ENCODE measurements at places on chromosomes 7 and 10.

DNA sequence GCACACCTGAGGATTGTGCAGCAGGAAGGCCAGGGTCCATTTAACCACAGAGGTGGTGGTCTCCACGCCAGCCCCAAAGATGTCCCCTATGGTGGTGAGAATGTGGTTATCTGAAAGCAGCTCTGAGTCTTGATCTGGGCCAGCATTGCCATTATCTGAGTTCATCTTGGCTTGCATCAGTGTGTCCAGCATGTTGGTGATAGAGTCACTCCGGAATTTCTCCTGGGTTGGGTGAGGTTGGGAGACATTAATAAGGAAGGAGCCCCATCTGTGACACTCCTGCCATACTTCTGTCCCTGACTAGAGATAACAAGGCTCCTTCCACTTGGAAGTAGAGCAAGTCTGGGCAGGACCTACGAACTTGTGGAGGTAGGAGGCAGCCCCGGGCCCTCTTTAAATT is 4.2 kb downstream of the CYP17A1 start:
- DNase-seq = no peak

DNA sequence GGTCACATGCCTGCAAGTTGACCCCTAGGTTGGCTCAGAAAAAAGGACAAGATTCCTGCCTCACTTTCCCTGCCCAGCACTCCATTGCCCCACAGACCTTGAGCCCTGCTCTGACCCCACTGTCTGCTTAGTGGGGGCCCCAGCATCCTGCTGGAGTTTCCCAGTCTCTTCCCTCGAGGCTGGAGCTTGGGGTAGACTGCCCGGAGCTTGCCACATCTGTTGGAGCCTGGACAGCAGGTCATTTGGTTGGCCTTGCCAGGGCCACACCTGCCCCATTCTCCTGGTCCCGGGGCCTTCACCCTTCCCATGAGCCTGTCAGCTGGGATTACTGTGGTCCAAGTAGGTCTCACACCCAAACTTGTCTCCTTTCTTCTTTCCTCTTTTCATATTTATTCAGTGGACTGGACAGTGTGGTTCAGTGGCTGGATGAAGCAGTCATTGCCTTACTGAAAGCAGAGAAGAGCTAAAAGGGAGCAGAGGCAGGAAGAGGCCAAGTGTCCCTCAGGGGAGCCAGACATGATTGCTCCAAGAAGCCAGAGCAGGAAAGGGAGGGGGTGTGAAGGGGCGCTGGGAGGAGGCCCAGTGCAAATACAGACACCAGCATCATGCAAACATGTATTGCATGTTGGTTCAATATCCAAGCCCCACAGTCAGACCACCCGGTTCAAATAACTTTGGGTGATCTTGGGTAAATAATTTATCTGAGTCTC is 56.2 kb upstream of the CACUL1 start:
- no peak for DNase-seq

- DNase-seq = no peak
Measured at GRCh38 chr7:130925136-130925794, 191.3 kb upstream of the KLF14 start.

- no peak for DNase-seq
Measured at GRCh38 chr10:76150139-76150875, 718.9 kb downstream of the LRMDA start.

GRCh38 chr10:113499806-113500205 is 53.0 kb upstream of the HABP2 start:
- no peak for DNase-seq

- DNase-seq = no peak
Measured at GRCh38 chr10:33227489-33227888, 107.0 kb downstream of the NRP1 start.

DNA sequence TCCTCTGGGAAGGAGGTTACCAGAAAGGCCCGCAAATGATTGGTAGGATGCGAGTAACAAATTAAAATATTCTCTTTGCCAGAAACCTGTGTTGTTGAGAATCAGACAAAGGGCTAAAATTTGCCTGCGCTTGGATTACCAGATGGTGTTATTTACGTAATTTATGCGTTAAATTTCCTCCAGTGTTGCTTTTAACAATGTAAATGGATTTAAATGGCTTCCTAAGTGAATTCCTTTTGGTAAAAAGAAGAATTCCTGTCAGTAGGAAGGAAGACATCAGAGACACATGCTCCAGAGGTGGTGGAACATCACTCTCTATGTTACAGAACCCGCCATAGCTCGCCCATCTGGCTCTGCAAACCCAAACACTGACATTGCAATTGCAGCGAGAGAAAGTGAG is 520.6 kb downstream of the GALNT17 start:
- no peak for DNase-seq

DNA sequence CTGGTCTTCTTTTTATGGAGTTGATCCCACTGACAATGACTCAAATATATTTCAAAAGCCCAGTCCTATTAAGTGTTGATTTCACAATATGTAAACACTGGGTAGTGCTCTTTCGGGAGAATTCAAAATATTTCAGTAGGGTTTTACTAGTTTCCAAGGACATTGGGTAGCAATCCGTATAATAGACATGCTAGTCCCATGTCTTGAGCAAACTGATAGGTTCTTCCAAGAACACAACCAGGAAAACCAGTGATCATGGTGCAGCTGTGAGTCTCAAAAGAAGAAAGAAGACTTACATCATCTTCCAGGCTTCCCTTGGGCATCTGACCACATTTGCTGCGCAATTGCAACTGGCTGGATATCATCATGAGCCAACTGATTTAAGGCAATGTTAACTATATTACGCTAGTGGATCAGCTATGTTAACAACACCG is 59.3 kb upstream of the APBB1IP start:
- no peak for DNase-seq

- DNase-seq = no peak
Measured at GRCh38 chr10:64091897-64092296, 570.7 kb downstream of the REEP3 start.

- no peak for DNase-seq
Measured at GRCh38 chr10:7301006-7301778, 109.6 kb downstream of the SFMBT2 start.

- DNase-seq = no peak
Measured at GRCh38 chr10:121245754-121246153, 352.5 kb downstream of the FGFR2 start.

DNA sequence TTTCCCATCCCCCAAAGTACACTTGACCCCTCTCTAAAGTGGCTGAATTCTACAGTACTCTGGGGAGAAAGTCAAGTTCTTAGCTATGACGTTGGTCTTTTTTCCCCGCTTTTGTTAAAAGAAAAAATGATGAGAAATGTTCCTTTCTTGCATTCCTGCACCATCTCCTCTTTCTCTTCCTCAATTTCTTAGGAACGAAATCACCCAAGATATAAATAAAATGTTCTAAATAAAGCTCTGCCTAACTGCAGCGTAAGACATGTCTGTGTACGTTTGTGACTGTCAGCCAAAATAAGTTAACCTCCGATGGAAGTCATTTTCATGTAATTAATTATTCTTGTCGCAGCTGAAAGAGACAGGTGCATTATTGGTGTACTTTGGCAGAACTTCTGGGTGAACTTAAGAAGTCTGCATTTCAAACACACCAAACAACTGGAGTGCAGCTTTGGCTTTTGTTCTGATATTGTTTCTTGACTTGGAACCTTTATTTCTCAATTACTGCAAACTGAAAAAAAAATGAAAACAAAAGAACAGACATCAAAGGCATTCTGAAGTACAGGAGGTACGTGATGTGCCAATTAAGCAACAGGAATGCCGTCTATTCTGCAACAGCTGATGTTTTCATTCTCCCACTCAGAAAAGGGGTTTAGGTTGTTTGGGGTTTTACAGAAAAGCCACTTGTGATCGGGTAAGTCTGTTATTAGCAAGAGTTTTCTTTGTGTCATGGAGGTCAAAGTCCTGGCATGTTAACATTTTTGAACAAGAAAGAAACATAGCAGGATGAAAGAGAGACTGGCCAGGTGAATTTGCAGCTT is 82.4 kb upstream of the SDK1 start:
- no peak for DNase-seq
